CD4-positive, alpha-beta T cell (primary cell): ENCODE measurements at places on chromosomes 7 and 10. TPM values are rescaled to one million over a fixed set of nuclear protein-coding genes. Genes with fewer than 3 reads are reported as not detected.
A peak's percentile ranks its signal among the peaks of the same experiment; 100 is the strongest.

Gene CASTOR2
- total RNA-seq = 3.1 TPM

- H3K27ac ChIP-seq = no peak overlapping the region
- H3K4me1 ChIP-seq = peaks cover 8% of the 10 kb centered on the region
- H3K4me3 ChIP-seq = no peak overlapping the region
- peaks cover 90% of the 10 kb centered on the region for H3K36me3 ChIP-seq
- no peak for DNase-seq
Observed at GRCh38 chr7:155741805-155742204, 70.5 kb downstream of the SHH start.

Gene HTR7
- 0.08 TPM for total RNA-seq

Gene CXCL12
- total RNA-seq = not detected

Gene BEND7
- total RNA-seq = not detected

DNA sequence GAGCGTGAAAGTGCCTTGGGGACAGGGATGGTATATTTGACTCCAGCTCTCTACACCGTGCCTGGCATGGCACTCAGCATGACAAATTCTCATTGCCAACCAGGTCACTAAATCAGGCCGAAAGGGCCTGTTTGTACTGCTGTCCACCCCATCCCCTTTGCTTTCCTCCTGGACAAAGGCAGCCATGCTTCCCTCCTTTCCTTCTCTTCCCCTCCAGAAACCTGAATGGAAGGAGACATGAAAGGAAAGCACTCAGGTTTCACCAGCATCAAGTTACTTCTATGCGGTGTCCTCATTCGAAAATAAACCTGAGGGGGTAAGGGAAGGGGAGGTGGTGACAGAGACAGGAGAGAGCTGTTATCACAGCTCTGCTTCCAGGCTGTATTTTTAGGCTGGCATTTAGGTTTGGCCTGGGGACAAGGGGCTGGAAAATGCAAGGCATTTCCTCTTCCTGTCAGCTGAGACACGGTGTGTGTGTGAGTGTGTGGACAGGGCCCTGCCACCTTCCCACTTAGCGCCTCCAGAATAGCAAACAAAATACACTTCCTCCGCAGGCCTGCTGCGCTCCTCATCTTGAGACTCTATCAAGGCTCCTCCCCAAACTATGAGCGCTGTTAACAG is 79.9 kb upstream of the COL13A1 start:
- H3K4me3 ChIP-seq = no peak overlapping the region
- no peaks in the 10 kb centered on the region for H3K36me3 ChIP-seq
- peaks cover 9% of the 10 kb centered on the region for H3K27me3 ChIP-seq
- no peak for DNase-seq
- no peaks in the 10 kb centered on the region for H3K4me1 ChIP-seq

Gene OR13A1
- total RNA-seq = not detected

Gene SLC39A12
- not detected for total RNA-seq

- no peak for DNase-seq
- no peaks in the 10 kb centered on the region for H3K36me3 ChIP-seq
- peaks cover 13% of the 10 kb centered on the region for H3K4me1 ChIP-seq
- H3K27me3 ChIP-seq = peaks cover 2% of the 10 kb centered on the region
- H3K4me3 ChIP-seq = no peak overlapping the region
- no peak overlapping the region for H3K27ac ChIP-seq
Observed at GRCh38 chr10:127849224-127849623, 43.5 kb downstream of the CLRN3 start.

DNA sequence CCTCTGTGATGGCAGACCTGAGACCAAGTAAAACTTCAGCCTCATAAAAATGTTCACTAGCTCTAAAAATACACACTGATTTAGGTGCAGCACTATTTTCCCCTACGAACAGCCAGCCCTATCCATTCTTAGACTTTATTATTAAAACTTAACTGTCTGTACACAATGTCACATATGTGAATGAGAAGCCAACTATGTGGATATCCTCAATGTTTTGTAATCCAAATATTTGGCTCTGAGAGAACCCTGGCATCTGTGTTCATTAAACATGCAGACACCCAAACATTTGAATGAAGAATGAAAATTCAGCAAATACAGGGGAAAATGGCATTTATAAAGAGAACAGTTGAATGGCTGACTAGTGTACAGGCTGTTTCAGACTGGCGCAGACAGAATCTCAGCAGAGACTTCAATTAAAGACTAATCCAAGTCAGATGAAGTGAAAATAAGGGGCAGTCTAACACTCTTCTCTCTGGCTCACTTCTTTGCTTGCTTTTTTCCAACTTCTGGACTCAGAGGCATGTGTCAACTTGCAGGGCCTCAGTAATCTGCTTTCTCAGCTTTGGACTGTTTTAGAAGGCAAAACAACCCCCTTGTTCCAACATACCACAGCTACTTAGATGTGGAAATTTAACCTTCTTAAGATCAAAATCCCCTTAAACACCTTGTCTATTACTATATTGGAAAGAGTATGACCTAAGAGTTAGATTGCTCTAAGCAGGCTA is 47.4 kb upstream of the FAM180A start:
- peaks cover 3% of the 10 kb centered on the region for H3K4me1 ChIP-seq
- no peak for DNase-seq
- no peak overlapping the region for H3K4me3 ChIP-seq
- H3K27me3 ChIP-seq = peaks cover 2% of the 10 kb centered on the region

Gene TFEC
- not detected for total RNA-seq

DNA sequence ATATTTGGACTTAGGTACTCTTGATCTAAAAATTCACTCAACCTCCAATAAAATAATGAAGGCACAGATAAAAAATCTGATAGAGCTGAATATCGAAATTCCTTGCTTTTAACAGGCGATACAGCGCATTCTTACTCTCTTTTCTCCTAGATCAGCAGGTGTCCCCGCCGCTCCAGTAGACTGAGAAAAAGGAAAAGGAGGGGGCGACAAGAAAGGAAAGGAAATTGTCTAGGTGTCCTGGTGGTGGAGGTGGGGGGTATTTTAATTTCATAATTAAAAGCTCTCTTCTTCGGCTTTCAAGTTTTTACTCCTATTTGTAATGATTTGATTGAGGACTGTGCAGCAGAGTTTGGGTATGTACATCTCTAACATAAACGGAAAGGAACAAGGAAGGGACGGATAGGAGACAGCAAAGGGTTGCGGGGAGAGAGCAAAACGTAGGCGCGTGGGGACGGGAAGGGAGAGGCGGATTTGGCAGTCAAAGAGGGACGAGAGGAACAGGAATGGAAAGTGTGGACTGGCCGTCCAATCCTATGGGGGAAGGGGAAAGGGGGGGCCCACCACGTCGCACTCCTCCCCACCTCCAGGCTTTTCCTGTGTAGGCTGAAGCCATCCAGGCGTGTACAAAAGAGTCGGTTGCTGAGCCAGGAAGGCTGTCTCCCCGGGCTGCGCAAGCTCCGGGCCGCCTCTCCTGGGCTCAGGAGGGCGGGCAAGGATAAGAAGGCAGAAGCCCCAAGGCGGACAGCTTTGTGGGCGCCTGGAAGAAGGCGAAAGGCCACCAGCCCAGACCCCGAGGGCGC is 875 bp upstream of the HECTD2 start:
- peaks cover 3% of the 10 kb centered on the region for H3K27me3 ChIP-seq
- peaks cover 14% of the 10 kb centered on the region for H3K4me1 ChIP-seq
- DNase-seq = no peak
- H3K36me3 ChIP-seq = no peaks in the 10 kb centered on the region
- peak overlapping the region; percentile 86 for H3K27ac ChIP-seq

Gene NEUROD6
- total RNA-seq = not detected

GRCh38 chr10:74103560-74104258 is 46.9 kb downstream of the AP3M1 start:
- H3K27ac ChIP-seq = no peak overlapping the region
- H3K27me3 ChIP-seq = no peaks in the 10 kb centered on the region
- no peak overlapping the region for H3K4me3 ChIP-seq
- peaks cover 82% of the 10 kb centered on the region for H3K36me3 ChIP-seq
- no peaks in the 10 kb centered on the region for H3K4me1 ChIP-seq
- peak; percentile 13 for DNase-seq

GRCh38 chr10:43958964-43959363 is 310.3 kb upstream of the ZNF32 start:
- H3K4me3 ChIP-seq = no peak overlapping the region
- no peaks in the 10 kb centered on the region for H3K27me3 ChIP-seq
- no peaks in the 10 kb centered on the region for H3K4me1 ChIP-seq
- H3K36me3 ChIP-seq = no peaks in the 10 kb centered on the region
- H3K27ac ChIP-seq = no peak overlapping the region

Gene PNLIPRP2
- total RNA-seq = not detected

Gene CPA4
- total RNA-seq = not detected

- no peaks in the 10 kb centered on the region for H3K4me1 ChIP-seq
- no peak for DNase-seq
- H3K27me3 ChIP-seq = no peaks in the 10 kb centered on the region
- no peak overlapping the region for H3K4me3 ChIP-seq
- H3K36me3 ChIP-seq = no peaks in the 10 kb centered on the region
- H3K27ac ChIP-seq = no peak overlapping the region
Observed at GRCh38 chr7:129160161-129160905, 15.8 kb downstream of the TSPAN33 start.

DNA sequence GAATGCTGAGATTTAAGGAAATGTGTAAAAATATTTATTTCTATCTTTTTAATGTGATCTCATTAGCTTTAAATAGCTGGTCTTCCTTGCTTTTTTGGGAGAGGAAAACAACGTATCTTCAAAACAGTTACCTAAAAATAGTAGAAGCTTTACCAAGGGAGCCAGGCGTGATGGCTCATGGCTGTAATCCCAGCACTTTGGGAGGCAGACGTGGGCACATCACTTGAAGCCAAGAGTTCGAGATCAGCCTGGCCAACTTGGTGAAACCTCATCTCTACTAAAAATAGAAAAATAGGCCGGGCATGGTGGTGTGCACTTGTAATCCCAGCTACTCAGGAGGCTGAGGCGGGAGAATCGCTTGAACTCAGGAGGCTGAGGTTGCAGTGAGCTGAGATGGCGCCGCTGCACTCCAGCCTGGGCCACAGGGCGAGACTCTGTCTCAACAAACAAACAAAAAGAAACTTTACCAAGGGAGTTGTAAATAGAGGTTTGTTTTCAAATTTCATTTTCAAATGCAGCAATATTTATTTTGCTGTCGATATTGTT is 48.4 kb upstream of the ITGB1 start:
- H3K4me3 ChIP-seq = no peak overlapping the region
- peaks cover 44% of the 10 kb centered on the region for H3K4me1 ChIP-seq
- no peak for DNase-seq
- H3K36me3 ChIP-seq = no peaks in the 10 kb centered on the region
- peak overlapping the region; percentile 24 for H3K27ac ChIP-seq
- H3K27me3 ChIP-seq = no peaks in the 10 kb centered on the region

DNA sequence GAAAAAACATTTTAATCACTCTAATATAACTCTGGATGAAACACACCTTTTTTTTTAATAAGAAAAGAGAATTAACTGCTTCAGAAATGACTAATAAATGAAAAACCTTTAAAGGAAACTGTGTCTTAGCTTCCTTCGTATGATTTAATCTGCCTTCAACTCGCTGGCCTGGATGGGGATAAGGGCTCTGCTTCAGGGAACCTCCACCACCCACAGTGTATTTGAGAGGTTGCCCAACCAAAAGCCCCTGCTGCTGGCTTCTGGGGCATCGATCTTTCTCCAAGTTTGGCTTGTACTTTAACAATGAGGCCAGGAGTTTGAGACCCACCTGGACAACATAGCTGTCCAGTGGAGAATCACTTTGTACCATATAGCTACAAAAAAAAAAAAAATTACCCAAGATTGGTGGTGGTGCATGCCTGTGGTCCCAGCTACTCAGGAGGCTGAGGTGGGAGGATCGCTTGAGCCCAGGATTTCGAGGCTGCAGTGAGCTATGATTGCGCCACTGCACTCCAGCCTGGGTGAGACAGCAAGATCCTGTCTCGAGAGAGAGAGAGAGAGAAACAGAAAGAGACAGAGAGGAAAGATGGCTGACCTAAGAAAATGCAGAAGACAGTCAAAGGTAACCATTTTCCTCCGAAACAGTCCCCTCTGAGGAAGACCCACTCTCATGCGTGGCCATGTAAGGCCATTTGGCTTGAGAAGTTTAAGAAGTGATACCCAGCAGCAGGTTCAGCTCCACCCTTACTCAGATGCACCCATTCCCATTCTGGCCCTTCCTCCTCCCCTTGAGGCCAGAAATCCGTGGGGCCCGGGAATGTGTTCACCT is 13.6 kb upstream of the LIMK1 start:
- H3K4me3 ChIP-seq = no peak overlapping the region
- no peak overlapping the region for H3K27ac ChIP-seq
- no peak for DNase-seq
- no peaks in the 10 kb centered on the region for H3K27me3 ChIP-seq

- no peaks in the 10 kb centered on the region for H3K36me3 ChIP-seq
- no peak for DNase-seq
Observed at GRCh38 chr7:12256090-12256489, 45.0 kb downstream of the TMEM106B start.

- H3K4me1 ChIP-seq = no peaks in the 10 kb centered on the region
- H3K27me3 ChIP-seq = no peaks in the 10 kb centered on the region
- no peak overlapping the region for H3K4me3 ChIP-seq
- H3K36me3 ChIP-seq = no peaks in the 10 kb centered on the region
Observed at GRCh38 chr7:104528142-104528541, 199.7 kb downstream of the LHFPL3 start.

Gene LBX1
- total RNA-seq = not detected

DNA sequence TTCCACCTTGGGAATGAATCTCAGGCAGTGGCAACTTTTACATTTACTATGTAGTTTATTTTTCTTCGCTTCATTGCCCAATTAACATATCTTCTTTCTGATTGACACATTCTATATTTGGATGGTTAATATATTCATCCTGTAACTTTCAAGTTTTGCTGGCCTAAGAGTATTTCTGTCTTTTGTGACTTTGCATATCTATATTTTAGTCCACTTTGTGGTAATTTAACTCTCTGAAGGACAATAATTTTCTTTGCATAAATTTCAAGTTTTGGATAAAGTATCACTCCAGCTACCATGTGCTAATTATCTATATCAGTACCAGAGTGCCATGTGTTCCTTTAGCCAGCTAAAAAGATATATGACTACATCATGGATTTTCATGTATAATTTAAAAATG is 151.5 kb upstream of the KAT6B start:
- no peak for DNase-seq
- H3K36me3 ChIP-seq = peaks cover 14% of the 10 kb centered on the region
- H3K4me1 ChIP-seq = no peaks in the 10 kb centered on the region
- H3K27ac ChIP-seq = no peak overlapping the region
- no peak overlapping the region for H3K4me3 ChIP-seq

- no peak overlapping the region for H3K27ac ChIP-seq
- no peaks in the 10 kb centered on the region for H3K4me1 ChIP-seq
- no peaks in the 10 kb centered on the region for H3K36me3 ChIP-seq
- H3K27me3 ChIP-seq = no peaks in the 10 kb centered on the region
- H3K4me3 ChIP-seq = no peak overlapping the region
Observed at GRCh38 chr7:123366626-123367025, 166.9 kb upstream of the SLC13A1 start.

Gene SRRM3
- total RNA-seq = not detected
